ENCODE measurements at places on chromosomes 1 and 21.

GRCh38 chr1:230702934-230703678, 10.8 kb downstream of the AGT start:
- no peak for DNase-seq

DNA sequence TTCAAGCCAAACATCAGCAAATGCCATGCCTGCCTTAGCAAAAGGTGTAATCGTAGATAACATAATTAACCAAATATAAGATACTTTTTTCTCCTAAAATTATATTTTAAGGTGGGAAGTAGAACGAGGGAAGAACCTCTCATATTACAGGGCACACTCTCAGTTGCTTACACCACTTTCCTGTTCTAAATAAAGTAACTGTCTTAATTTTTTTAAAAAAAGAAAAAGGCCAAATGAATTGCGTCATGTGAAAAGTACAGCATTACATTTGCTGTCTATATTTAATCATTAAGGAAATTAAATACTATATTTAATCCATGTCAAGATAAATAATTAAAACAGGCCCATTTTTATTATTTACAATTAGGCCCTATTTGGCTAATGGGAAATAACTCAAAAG, 23.7 kb downstream of the JAK1 start:
- peak; percentile 34 for DNase-seq

DNA sequence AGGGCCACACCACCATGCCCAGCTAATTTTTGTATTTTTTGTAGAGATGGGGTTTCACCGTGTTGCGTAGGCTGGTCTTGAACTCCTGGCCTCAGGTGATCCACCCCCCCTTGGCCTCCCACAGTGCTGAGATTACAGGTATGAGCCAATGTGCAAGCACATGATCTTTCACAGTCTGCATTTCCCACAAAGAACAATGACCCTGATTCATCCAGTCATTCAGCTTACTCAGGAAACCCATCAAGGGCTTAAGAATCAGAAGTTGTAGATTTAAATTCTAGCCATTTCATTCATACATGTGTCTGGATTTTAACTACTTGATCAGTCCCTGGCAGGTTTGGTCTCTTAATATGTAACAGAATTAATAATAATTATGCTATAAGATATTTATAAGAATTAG, 2065.7 kb downstream of the MRPL39 start:
- DNase-seq: no peak

DNA sequence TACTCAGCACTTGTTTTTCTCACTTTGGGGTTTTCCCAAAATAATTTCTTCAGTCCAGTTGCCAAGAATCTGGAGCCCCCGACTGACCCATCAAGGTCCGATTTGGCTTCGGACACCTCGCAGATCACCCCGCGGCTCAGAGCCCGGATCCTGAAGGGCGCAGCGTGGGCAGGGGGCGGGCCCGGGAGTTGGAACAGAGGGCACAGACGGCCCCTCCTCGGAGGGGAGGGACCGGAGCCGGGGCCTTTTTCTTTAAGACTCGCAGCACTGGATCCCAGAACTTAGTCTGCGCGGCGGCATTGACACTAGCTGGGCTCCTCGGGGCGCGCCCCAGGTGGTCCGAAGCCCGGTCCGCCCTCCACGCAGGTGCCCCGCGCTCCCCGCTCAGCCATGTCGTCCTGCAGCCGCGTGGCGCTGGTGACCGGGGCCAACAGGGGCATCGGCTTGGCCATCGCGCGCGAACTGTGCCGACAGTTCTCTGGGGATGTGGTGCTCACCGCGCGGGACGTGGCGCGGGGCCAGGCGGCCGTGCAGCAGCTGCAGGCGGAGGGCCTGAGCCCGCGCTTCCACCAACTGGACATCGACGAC, at the start of gene CBR3:
Gene CBR3, plus strand, starts transcription at position 277 of the 588 bp plus-strand sequence. Its CDS starts 114 bp downstream, at position 391.
- DNase-seq: no peak

- no peak for DNase-seq
Measured at GRCh38 chr1:106986603-106987002, 69.9 kb upstream of the PRMT6 start.

GRCh38 chr1:75373542-75374159, 237.3 kb downstream of the SLC44A5 start:
- DNase-seq: no peak

GRCh38 chr1:66175581-66175980, 358.4 kb upstream of the SGIP1 start:
- no peak for DNase-seq

GRCh38 chr1:163315773-163316374, 5.9 kb upstream of the NUF2 start:
- DNase-seq: peak; percentile 2

- DNase-seq: no peak
Measured at GRCh38 chr1:80629304-80629837, 1171.4 kb upstream of the ADGRL2 start.

- DNase-seq: no peak
Measured at GRCh38 chr1:180912211-180912800, 391 bp upstream of the KIAA1614 start.

GRCh38 chr1:107949467-107950253, 15.3 kb downstream of the VAV3 start:
- peak; percentile 27 for DNase-seq

GRCh38 chr1:39046613-39047210, 20.6 kb downstream of the NDUFS5 start:
- no peak for DNase-seq

DNA sequence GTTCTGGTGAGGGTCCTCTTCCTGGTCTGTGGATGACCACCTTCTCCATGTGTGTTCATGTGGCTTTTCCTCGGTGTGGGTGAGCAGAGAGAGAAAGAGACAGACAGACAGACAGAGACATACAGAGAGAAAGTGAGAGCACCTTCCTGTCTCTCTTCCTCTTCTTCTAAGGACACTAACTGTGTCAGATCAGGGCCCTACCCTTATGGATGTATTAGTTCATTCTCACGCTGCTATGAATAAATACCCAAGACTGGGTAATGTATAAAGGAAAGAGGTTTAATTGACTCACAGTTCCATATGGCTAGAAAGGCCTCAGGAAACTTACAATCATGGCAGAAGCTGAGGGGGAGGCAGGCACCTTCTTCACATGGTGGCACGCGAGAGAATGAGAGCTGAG, 131.5 kb upstream of the ZNF648 start:
- DNase-seq: peak; percentile 32

DNA sequence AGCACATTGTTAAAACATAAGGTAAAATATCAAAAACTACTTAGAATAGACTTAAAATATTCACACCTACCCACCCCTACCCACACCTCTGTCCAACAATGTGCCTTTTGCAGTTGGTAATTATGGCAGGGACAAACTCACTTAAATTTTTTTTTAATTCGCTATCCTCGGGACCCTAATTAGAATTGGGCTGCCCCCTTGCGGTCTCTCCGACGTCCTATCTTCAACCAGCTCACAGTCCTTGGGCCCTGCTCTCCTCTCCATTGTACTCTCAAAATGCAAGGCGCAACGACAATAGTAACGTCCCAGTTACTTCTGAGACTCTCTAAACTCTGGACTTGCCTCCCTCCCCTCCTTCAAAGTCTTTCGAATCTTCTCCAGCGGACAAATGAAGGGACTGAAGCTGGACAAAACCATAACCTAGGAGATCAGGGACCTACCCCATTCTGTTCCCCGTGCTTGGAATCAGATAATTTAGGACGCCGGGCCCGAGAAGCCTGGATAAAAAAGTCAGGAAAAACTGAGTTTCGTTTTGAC, 1.1 kb upstream of the CIART start:
- DNase-seq: peak; percentile 50

DNA sequence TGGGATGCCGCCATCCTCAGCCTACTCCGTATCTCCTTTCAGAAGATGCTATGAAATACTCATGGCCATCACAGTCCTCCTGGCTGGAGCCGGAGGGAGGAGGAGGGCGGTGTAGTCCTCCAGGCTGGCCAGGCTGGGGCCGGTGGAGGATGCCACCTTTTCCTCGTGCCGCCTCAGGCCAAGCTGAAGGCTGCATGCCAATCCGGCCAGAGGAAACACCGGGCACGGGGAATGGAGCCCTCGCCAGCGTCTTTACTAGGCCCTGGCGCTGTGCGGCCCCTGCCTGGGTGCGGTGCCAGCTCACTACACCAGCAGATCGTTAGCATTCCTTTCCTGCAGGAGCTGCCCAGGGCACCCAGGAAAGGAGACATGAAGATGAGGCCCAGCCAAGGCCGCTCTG, 70.1 kb downstream of the CASZ1 start:
- no peak for DNase-seq

DNA sequence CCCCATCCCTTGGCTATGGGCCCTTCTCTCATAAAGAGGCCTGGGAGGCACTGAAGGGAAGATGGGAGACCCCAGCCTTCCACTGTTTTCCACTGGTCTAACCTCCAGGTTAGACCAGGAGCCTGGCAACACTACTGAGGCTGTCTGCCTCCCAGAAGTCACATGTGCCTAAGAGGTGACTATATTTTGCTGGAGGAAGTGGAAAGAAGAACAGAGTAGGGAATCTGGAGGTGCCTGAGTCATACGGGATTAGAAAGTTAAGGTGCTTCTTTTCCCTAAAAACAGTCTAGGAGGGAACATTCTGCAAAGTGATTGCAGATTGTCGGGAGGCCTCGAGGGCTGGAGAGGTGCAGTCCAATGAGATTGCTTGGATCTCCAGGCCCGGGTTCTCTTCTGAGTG, 4.6 kb downstream of the NFASC start:
- no peak for DNase-seq

DNA sequence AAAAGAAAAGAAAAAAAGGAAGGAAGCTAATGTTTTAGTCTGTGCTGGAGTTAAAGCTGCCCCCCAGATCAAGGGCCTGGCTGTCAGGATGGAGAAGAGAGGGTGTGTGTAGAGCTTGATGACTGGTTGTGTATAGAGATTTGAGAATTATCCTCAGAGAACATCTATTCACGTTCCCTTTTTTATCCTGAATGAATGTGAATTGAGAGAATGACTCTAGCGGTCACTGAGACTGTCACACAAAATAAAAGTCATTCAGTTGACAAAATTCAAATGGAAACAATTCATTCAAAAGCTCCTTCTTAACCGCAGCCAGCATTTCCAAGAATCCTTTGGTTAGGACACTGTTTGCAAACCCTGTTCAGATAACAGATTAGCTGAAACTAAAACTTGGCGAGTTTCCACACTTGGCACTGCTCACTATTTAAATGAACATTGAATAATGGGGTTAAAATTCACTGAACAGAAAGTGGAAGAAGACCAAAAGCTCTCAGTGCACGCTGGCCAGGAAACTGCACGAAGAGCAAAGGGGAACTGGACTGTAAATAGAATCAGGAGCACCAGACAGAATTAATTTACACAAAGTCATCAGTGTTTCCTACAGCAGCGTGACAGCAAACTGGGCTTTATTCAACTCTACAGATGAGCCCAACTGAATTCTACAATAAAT, 13.6 kb upstream of the FAM89A start:
- DNase-seq: peak; percentile 60

DNA sequence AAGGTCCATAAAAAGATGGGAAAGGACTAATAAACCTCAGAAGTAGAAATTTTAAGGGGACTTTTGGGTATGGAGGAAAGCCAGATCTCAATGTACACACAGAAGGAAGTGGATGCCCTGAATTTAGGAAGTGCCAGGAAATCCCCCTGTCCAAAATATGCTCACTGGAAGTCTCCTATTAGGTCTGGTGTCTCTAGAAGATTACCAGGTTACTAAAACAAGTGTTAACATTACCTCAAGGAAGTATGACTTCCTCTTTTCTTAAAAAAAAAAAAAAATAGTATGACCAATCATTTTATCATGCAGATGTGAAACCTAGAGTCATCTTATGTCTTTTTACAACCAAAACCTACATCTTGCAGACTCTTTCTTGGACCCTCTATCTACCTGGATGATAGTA, 30.7 kb downstream of the CD58 start:
- peak; percentile 71 for DNase-seq

DNA sequence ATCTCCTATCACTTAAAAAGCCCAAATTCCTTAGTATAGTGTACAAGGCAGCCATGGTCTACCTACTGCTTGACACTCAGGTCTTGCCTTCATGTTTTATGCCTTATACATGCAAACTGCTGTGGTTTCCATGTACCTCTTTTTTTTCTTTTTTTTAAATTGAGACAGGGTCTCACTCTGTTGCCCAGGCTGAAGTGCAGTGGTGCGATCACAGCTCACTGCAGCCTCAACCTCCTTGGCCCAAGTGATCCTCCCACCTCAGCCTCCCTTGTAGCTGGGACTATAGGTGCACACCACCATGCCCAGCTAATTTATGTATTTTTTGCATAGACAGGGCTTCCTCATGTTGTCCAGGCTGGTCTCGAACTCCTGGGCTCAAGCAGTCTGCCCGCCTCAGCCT, 8.0 kb downstream of the CD55 start:
- DNase-seq: no peak

DNA sequence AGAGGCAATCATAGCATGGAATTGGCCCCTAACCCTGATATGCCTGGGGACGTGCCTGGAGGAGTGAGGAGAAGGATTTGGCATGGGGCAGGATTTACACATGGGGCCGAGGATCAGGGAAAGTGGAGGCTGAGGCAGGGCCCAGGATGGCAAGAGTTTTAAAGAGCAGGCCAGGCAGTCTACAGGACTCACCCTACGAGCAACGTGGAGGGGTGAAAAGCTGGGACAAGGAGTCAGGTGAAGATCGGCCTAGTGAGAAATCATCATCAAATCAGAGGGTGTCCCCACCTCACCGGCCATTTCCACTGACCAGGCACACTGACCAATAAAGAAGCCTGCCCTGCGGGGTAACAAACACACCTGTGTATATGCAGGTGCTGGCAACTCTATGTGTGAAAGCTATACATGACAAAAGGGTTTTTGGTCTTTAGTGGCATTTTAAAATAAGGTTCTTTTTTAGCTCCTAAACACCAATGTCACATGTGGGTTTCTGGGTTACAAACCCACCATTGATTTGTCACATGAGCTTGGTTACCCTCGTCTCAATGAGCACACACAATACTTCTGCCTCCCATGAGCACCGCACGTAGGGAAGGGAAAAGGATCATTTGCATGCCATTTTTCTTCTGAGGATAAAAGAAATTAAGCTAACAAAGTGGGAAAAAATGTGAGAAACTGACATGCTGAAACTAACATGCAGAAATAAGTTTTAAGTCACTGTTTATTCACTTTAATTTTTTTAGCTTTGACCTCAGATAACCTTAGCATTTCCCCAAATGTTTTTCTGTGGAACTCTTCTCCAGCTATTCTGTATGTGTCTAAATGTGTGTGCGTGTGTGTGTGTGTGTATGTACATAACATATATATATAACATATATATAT, 168.1 kb upstream of the EDN2 start:
- DNase-seq: no peak
